ENCODE measurements at places on chromosomes 6 and 20.

GRCh38 chr6:164274493-164274892 lies 860.0 kb downstream of the QKI start:
- DNase-seq, result no peak

GRCh38 chr20:52972190-52972937 lies at the start of gene TSHZ2:
Gene TSHZ2, plus strand, starts transcription at chr20:52972358. Its CDS starts 936 bp downstream, at chr20:52973294.
- DNase-seq, result peak; percentile 41

- peak; percentile 71 for DNase-seq
These were observed 9.8 kb upstream of the MAPK13 start for GRCh38 chr6:36120539-36120938.

- DNase-seq, result no peak
These were observed 392.1 kb upstream of the HSF2 start for GRCh38 chr6:122007339-122007738.

GRCh38 chr6:149782337-149782736 lies 32.8 kb downstream of the PCMT1 start:
- no peak for DNase-seq

DNA sequence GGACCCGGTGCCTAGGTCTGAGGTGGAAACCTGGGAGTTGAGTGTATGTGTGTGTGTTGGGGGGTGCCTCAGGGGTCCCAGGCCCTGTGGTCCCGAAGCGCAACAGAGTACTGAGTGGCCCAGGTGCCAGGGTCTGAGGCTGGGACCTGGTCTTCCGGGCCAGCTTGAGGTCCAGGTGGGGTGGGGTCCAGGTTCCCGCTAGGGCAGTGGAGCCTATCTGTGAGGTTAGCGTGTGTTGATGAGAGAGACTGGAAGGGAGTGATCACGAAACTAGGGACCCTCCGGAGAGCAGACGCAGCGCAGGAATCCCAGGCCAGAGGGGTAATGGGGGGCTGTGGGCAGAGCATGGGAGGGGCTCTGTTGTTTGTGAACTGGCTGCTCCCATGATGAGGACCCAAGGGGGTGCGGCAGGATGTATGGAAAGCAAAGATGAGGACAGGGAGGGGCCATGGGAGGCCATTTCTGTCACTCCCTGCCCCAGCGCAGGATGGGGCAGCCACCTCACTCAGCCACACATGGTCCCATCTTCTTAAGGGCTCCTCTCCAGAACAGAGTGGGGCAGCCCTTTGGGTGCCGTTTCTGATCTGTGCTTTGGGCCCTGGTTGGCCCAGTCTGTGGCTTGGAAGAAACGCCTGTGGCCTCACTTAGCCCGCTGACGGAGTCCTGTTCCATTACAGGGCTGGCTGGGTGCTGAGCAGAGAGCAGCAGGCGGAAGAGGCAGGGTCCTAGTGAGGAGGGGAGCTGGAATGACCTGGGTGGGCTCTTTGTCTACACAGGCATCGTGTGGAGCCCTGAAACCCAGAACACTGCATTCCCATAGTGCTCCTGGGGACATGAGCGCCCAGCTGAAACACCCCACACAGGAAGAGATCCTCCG lies 872 bp downstream of the HSPA12B start:
- DNase-seq, result no peak

DNA sequence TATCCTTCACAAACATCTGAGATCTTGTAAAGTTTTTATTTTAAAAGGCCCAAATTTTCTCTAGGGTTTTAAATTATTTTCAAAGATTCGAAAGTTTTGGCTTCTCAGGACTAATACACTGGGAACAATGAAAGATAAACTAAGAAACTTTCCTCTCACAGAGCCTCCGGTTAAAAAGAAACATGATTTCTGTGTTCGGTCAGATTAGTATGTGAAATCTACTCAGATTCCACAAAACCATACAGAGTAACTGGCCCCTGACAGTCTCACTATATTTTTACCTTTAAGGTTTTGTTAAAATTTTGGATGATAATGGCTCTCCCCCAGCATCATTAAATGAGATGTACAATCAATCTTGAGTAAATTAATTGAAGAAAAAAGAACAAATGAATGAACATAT lies 471.0 kb downstream of the COL12A1 start:
- no peak for DNase-seq

DNA sequence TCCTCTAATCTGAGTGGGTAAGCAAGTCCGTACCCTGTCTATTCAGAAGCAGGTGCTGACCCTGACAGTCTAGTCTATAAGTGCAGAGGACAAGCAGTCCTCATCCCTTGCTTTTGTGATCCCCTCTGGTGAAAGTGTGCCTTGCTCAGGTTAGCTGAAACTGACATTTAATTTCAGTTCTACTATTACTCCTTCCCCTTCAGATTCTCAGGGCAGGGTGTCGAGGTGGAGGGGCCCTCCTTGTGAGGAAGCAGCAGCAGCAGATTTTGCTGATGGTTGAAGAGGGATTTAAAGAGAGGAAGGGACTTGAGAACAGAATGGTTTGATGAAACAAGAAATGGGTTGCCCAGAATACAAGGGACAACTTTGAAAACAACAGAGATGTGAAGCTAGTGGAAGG lies 309.3 kb downstream of the CLIC5 start:
- DNase-seq, result no peak

DNA sequence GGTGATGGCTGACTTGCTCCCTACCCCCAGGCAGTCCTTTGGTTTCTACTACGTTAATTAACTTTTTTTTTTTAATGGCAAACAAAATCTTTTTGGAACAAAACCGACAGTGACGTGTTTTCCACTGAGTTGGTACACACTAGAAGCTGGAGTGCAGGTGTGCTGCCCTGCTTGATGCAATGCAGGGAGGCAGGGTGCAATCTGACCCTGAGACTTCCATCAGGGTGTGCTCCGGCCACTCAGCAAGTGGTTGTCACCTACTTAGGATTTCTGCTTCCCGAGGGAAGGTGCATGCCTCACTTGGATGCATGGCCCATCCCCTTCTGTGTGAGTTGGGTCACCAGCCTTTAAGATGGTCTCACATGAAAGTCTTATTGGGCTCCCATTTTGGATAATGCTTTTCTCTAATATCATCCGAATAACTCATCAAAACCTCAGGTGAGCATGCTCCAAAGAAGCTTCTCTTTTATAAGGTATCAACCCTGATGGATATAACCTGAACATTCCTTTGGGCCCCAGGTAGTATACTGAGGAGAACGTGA lies 14.0 kb downstream of the RREB1 start:
- no peak for DNase-seq

DNA sequence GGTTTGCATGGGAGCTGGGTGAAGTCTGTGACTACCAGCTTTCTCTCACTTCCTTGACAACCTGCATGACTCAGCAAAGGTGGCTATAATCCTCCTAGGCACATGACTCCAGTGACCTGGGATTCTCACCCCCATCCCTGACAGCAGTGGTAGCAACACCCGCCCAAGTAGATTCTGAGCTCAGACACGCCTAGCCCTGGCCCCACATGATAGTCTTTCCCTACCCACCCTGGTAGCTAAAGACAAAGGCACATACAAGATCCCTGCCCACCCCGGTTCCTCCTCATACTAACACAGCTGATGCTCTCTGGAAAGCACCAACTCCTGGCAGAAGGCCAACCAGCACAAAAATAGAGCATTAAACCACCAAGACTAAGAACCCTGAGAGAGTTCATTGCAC lies 25.9 kb upstream of the CRISP1 start:
- no peak for DNase-seq

GRCh38 chr6:55276745-55277530 lies 50.3 kb upstream of the GFRAL start:
- DNase-seq, result no peak
